ENCODE measurements at places on chromosomes 7 and 10. TPM values are rescaled to one million over a fixed set of nuclear protein-coding genes. Genes with fewer than 3 reads are reported as not detected.

GRCh38 chr10:50629495-50630122 lies 5.9 kb upstream of the SGMS1 start:
- no peak overlapping the region for H3K4me3 ChIP-seq
- DNase-seq, result no peak
- no peak overlapping the region for H3K27ac ChIP-seq
- no peaks in the 10 kb centered on the region for H3K36me3 ChIP-seq
- peaks cover 6% of the 10 kb centered on the region for H3K4me1 ChIP-seq

GRCh38 chr10:62540389-62540788 lies 166.2 kb downstream of the ZNF365 start:
- no peaks in the 10 kb centered on the region for H3K27me3 ChIP-seq
- no peak overlapping the region for H3K27ac ChIP-seq
- H3K36me3 ChIP-seq, result no peaks in the 10 kb centered on the region
- no peaks in the 10 kb centered on the region for H3K4me1 ChIP-seq
- H3K4me3 ChIP-seq, result no peak overlapping the region

Gene SLC18A3
- not detected for total RNA-seq

GRCh38 chr10:47071891-47072290 lies 160.7 kb downstream of the PTPN20 start:
- H3K36me3 ChIP-seq, result no peaks in the 10 kb centered on the region
- H3K27ac ChIP-seq, result no peak overlapping the region
- no peaks in the 10 kb centered on the region for H3K4me1 ChIP-seq
- no peaks in the 10 kb centered on the region for H3K27me3 ChIP-seq
- H3K4me3 ChIP-seq, result no peak overlapping the region
- no peak for DNase-seq

GRCh38 chr10:42732266-42732665 lies 50.3 kb upstream of the BMS1 start:
- H3K27ac ChIP-seq, result no peak overlapping the region
- H3K36me3 ChIP-seq, result no peaks in the 10 kb centered on the region
- H3K27me3 ChIP-seq, result no peaks in the 10 kb centered on the region
- no peaks in the 10 kb centered on the region for H3K4me1 ChIP-seq
- DNase-seq, result no peak

- no peak overlapping the region for H3K4me3 ChIP-seq
- H3K27me3 ChIP-seq, result no peaks in the 10 kb centered on the region
- no peaks in the 10 kb centered on the region for H3K36me3 ChIP-seq
- DNase-seq, result no peak
- H3K4me1 ChIP-seq, result no peaks in the 10 kb centered on the region
These were observed 403.0 kb downstream of the KCNMA1 start for GRCh38 chr10:77234599-77234998.

Gene CALHM2
- 19.3 TPM for total RNA-seq

DNA sequence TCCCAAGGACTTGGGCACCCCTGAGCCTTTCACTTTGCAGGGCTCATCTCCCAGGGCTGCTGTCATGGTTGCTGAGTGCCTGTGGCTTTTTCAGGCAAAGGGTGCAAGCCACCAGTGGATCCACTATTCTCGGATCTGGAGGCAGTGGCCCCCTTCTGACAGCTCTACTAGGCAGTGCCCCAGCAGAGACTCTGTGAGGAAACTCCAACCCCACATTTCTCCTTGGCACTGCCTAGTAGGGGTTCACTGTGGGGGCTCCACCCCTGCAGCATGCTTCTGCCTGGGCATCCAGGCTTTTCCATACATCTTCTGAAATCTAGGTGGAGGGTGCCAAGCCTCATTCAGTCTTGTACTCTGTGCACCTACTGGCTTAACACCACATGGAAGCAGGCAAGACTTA lies 675.0 kb upstream of the MBL2 start:
- no peak for DNase-seq
- H3K27ac ChIP-seq, result no peak overlapping the region
- H3K4me3 ChIP-seq, result no peak overlapping the region
- H3K4me1 ChIP-seq, result no peaks in the 10 kb centered on the region
- H3K36me3 ChIP-seq, result no peaks in the 10 kb centered on the region
- H3K27me3 ChIP-seq, result no peaks in the 10 kb centered on the region

DNA sequence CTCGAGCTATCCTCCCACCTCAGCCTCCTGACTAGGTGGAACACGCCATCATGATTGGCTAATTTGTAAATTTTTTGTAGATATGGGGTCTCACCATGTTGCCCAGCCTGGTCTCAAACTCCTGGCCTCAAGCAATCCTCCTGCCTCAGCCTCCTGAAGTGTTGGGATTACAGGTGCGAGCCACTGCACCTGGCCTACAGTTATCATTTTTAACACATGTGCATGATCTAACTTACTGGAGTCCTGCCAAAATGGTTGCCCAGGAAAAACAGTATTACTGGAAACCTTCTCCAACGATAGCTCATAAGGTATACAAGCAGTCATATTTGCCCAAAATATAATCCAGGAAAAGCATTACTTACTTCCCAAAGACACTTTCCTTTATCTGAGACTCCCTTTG lies 20.2 kb downstream of the MRPL32 start:
- no peaks in the 10 kb centered on the region for H3K4me1 ChIP-seq
- H3K36me3 ChIP-seq, result no peaks in the 10 kb centered on the region
- H3K4me3 ChIP-seq, result no peak overlapping the region
- no peak for DNase-seq
- H3K27me3 ChIP-seq, result no peaks in the 10 kb centered on the region
